ENCODE measurements at places on chromosomes 5 and 9. TPM values are rescaled to one million over a fixed set of nuclear protein-coding genes. Genes with fewer than 3 reads are reported as not detected.

Gene GPR150
- total RNA-seq = not detected

Gene CEL
- total RNA-seq = 3.5 TPM

Gene CCDC192
- total RNA-seq = 1.3 TPM

Gene IRX4
- 0.77 TPM for total RNA-seq

Gene OMD
- not detected for total RNA-seq

Gene KCNN2
- total RNA-seq = 2.7 TPM

Gene SPAAR
- not detected for total RNA-seq

- H3K27ac ChIP-seq = no peak overlapping the region
- no peaks in the 10 kb centered on the region for H3K36me3 ChIP-seq
- H3K4me1 ChIP-seq = peaks cover 10% of the 10 kb centered on the region
- H3K4me3 ChIP-seq = peak overlapping the region; percentile 86
- peaks cover 55% of the 10 kb centered on the region for H3K27me3 ChIP-seq
- DNase-seq = peak; percentile 25
These were observed 2.7 kb downstream of the ADAMTS2 start for GRCh38 chr5:179342577-179342976.

GRCh38 chr9:108347463-108348188 lies 508.2 kb downstream of the ACTL7B start:
- H3K4me1 ChIP-seq = no peaks in the 10 kb centered on the region
- no peak for DNase-seq

GRCh38 chr5:168813184-168813968 lies 234.2 kb upstream of the PANK3 start:
- no peak overlapping the region for H3K4me3 ChIP-seq
- no peaks in the 10 kb centered on the region for H3K27me3 ChIP-seq
- no peaks in the 10 kb centered on the region for H3K36me3 ChIP-seq
- H3K4me1 ChIP-seq = peaks cover 8% of the 10 kb centered on the region
- H3K27ac ChIP-seq = no peak overlapping the region

- H3K36me3 ChIP-seq = peaks cover 5% of the 10 kb centered on the region
- no peaks in the 10 kb centered on the region for H3K27me3 ChIP-seq
- no peaks in the 10 kb centered on the region for H3K4me1 ChIP-seq
- no peak overlapping the region for H3K27ac ChIP-seq
- H3K4me3 ChIP-seq = no peak overlapping the region
- DNase-seq = no peak
These were observed 25.2 kb downstream of the CYFIP2 start for GRCh38 chr5:157290981-157291711.

DNA sequence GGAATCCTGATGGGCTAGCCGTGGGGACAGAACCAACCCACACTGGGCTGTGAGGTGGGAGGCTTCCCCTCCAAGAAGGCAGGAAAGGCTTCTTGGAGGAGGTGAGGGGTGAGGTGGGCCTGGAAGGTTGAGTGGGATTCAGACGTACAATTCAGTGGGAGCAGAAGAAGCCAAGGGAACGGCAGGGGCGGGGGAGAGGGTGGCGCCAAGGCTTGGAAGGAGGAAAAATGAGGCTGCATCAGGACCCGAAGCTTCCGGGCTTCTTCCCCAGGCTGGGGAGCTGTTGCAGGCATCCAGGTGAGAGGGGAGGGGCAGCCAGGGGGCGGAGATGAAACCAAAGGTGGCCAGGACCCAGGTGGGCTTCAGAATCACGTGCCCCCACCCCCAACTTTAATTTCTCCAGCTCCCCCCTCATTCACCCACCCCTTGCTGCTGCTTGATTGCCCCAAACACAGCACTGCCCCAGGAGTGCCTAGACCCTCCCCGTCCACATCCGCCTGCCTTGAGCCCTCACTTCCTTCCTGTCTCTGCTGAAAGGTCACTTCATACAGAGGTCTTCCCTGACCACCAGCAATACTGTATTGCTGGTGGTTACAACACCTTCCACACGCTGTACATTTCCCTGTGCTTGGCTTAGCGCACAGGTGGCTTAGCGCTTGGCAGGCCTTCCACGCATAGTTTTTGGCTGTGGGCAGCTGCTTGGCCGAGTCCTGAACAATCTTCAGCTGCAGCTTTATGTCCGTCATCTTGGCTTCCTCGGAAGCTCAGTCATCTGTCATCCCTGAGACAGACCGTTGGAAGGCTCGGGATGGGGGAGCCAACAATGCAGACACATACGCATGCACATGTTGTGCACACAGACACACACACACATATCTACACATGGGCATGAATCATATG lies 193.5 kb downstream of the RGS3 start:
- peaks cover 18% of the 10 kb centered on the region for H3K27me3 ChIP-seq
- peaks cover 16% of the 10 kb centered on the region for H3K4me1 ChIP-seq
- H3K36me3 ChIP-seq = no peaks in the 10 kb centered on the region
- no peak overlapping the region for H3K27ac ChIP-seq

Data from neural crest cell (in vitro differentiated cells).